ENCODE measurements at places on chromosomes 4 and X. TPM values are rescaled to one million over a fixed set of nuclear protein-coding genes. Genes with fewer than 3 reads are reported as not detected.

- no peak for DNase-seq
Measured at GRCh38 chr4:106039796-106040195, 144.5 kb downstream of the NPNT start.

DNA sequence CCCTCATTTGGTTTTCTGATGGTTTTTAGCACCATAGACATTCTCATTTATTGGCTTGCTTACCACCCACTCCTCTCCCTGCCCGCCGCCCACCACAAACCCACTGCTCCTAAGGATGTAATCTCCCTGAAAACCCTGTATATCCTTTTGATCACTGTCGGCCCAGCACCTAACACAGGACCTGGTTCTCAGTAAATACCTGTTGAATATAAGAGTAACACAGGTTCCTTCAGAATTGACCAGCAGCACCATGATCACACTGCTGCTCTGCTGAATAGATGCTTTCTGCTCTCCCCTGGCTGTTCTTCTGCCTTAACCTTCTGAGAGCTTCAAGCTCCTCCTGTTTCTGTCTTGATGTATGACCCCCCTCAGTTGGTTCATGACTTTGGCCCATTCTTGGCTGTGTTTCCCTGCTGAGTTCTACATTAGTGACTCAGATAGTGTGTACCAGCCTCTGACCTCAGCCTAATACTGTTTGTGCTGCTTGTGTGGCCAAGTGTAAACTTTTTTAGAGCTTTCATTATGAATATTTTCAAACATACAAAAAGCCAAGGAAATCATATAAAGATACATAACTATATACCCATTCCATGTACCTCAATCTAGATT lies 265.3 kb downstream of the FRMPD4 start:
- DNase-seq: no peak

TEC gene
- total RNA-seq: 5.5 TPM

DNA sequence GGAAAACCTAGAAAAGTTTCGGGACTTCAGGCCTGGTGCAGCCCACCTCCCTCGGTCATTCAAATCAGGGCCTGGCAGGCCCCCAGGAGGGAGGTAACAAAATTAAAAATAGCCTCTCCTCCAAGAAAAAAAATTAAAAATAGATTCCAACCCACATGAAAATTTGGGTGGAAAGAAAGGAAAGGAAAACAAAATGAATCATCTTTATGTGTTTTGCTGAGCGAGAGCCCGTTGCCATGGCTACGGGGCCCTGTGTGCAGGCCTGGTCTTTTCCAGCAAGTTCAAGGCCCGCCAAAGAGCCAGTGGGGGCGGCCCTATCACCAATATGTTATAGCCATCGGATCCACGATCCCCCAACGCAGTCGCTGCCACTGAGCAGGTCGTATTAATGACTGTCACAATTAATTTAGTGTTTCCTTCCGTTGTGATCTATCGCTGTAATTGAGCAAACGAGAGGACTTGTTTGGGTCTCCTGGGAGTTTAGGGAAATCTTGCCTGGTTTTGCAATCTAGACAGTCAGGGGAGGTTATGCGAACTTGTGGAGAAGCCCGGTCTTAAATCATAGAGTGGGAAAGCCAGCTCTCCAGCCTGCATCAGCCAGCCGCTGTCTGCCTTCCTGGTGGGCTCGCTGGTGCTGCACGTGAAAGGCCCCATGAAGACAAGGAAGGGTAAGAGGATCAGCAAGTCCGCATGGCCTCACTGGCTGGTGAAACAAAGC lies 452.4 kb downstream of the BCOR start:
- DNase-seq: no peak

- DNase-seq: no peak
Measured at GRCh38 chrX:101164766-101165590, 54.6 kb upstream of the DRP2 start.

- DNase-seq: no peak
Measured at GRCh38 chr4:21960793-21961192, 12.2 kb upstream of the KCNIP4 start.

GRCh38 chr4:54090804-54091623 lies 8.9 kb upstream of the GSX2 start:
- no peak for DNase-seq

SOWAHD gene
- total RNA-seq: not detected

DNA sequence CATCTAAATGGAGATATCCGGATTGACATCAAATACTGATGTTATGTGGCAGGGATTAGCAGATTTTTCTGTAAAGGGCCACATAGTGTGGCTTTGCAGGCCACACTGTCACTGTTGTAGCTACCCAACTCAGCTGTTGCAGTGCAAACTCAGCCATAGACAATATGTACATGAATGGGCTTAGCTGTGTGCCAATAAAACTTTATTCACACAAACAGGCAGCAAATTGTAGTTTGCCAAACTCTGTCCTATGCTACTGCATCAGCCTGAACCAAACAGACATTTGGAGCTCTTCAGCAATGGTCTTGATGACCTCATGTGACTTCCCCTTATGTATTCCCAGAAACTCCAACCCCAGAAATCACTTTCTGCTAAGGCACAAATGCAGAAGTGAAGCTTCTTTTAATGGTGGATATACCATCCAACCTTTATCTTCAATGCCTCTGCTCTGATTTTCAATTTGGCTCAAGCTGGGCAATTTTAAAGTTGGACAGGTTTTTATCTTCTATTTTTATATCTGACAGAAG lies 18.4 kb upstream of the TRPC5OS start:
- DNase-seq: no peak

DNA sequence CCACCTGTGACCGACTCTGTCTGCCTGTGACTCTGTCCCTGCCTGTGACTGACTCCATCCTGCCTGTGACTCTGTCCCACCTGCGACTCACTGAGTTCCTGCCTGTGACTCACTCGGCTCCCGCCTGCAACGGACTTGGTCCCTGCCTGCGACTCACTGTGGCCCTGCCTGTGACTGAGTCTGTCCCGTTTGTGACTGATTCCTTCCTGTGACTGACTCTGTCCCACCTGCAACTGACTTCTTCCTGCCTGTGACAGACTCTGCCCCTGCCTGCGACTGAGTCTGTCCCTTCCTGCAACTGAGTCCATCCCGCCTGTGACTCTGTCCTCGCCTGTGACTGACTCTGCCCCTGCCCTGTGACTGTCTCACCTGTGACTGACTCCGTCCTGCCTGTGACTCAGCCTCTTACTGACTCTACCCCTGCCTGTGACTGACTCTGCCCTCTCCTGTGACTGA lies 9.6 kb upstream of the UVSSA start:
- no peak for DNase-seq

FGD1 gene
- 9.0 TPM for total RNA-seq

GRCh38 chr4:56730097-56730496 lies 49.0 kb upstream of the HOPX start:
- DNase-seq: no peak

- DNase-seq: no peak
Measured at GRCh38 chr4:76658231-76659102, 223.4 kb downstream of the SHROOM3 start.

DNA sequence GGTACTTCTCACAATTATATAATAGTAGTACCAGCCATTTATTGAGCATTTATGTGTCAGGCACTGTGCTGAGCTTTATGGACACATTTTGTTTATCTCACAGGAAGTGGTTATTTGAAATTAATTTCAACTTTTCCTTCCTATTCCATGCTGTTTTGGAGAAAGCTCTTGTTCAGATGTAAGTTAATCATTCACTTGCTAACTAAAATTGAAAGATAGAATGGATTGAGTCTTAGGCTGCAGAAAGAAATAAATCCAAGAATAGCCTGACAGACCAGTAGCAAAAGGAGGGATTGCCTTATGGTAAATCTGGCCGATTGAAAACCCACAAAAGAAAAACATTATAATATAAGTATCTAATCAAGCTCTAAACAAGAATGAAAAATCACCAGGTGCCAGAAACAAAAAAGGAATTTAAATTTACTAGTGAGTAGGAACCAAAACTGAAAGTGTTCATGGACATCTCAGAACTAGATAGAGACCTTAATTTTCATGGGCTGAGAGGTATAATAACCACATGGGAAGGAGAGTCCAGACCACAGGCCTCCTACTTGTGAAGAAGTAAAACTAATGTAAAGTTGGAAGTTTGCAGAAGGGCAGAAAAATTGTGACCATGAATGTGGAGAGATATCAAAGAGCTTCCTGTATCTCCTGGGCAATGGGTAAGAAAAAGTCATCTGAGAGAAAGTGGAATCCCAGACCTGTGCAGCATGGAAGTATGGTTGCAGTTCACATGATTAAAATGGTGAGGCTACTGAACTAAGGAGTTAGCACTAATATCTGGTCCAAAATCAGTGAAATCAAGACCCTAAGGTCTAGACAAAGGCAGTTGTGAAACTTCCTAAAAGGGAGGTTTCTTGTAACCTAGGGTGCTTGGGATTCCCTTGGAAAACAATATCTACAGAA lies 38.0 kb downstream of the RADX start:
- DNase-seq: no peak

- no peak for DNase-seq
Measured at GRCh38 chr4:157043131-157043530, 32.8 kb upstream of the GLRB start.

DNA sequence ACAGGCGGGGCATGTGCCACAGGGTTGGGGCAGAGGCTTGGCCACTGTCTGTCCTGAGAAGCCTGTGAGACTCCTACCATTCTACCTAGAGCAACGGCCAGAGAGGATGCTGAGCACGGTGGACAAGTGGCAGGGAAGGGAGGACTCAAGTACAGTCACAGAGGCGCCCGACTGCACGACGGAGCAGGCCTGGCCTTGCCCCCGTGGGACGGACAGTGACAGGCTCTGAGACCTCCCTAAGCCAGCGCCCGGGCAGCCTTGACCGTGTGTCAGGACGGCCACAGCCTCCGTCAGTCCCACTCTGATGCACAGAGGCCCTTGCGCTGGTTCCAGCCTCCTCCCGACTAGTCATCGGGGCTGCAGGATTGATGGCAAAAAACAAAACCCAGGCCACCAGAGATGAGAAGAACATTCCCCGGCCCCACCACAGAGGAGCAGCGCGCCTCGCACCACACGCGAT lies 36.7 kb upstream of the MXD4 start:
- DNase-seq: no peak

GRCh38 chr4:175758050-175759024 lies 53.7 kb downstream of the GPM6A start:
- DNase-seq: no peak

GRCh38 chr4:166274136-166274761 lies 401.2 kb downstream of the TLL1 start:
- no peak for DNase-seq

CT47B1 gene
- total RNA-seq: not detected

DNA sequence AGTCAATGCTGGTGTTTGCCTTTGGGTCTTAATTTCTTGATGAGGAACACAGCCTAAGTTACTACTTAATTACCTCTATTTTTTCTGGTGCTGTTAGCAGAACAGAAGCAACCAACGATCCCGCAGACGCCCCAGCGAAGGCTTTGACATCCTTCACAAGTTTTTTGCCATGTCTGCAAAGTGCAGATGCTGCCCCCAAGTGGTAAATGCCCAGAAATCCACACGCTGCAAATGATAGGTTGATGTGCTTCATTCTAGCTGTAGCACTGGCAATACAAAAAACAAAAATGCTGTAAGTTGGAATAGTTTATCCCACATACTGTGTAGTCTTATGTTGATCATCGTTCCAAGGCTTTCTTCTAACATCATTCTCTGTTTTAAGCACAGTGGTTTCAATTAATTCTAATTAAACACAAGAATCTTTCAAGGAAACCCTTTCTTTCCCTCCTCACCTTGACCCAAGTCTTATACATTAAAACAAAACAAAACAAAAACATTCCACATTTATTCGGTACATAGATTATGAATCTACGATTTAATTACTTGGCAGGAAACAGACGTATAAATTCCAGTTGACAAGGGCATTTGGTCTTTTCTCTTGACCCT lies 1.2 kb downstream of the PNPLA4 start:
- peak; percentile 27 for DNase-seq

DNA sequence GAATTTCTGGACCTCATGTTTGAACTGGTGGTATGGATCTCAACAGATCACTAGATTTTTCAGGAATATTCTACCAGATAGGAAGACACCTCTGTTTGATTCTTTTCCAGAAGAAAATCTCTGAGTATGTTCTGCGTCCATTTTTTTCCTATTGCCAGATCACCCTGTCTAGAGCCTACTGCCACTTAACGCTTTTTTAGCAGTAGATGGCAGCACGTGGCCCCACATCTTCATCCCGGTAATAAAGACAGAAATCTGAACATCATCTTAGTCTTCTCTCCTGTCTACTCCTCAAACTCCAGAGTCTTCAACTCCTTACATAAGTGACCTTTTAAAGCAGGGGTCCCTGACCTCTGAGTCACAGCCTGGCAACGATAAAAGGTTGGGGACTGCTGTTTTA lies 184.7 kb downstream of the TMA16 start:
- DNase-seq: no peak

GRCh38 chrX:17291171-17291900 lies 83.7 kb upstream of the NHS start:
- DNase-seq: no peak

- DNase-seq: no peak
Measured at GRCh38 chr4:87046121-87046551, 111.3 kb downstream of the AFF1 start.

- DNase-seq: no peak
Measured at GRCh38 chrX:52261125-52261462, 76.4 kb downstream of the MAGED4 start.

CYLC1 gene
- total RNA-seq: 0.31 TPM

- no peak for DNase-seq
Measured at GRCh38 chr4:78200949-78201348, 143.8 kb downstream of the FRAS1 start.

- DNase-seq: no peak
Measured at GRCh38 chr4:28545986-28546385, 1685.3 kb downstream of the STIM2 start.

All from occipital lobe (tissue), 3 donors.